ENCODE measurements at places on chromosomes 7 and 10.

GRCh38 chr7:2468227-2468626 lies 8.0 kb downstream of the GRIFIN start:
- no peak for DNase-seq

DNA sequence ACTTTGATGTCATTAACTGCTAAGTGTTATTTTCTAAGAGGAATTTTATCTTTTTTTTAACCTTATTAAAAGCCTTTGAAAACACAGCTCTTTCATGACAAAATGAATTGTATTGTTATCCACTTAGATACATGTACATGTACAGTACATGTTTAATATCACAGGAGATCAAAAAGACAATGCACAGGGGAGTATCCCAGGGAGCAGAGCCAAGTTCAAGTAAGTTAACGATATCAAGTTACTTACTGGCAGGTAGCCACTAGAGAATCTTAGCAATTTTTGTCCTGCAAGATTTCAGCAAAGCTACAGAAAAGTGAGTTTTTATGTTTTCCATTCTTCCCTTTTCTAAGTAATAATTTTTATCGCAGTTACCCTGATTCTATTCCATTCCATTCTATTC lies 33.9 kb upstream of the ARL4A start:
- DNase-seq, result no peak

GRCh38 chr7:77587272-77587671 lies 50.2 kb downstream of the PTPN12 start:
- no peak for DNase-seq

- no peak for DNase-seq
These were observed 66.2 kb downstream of the FAM241B start for GRCh38 chr10:69696073-69696731.

- DNase-seq, result no peak
These were observed 84.2 kb upstream of the AGBL3 start for GRCh38 chr7:134902058-134902457.

- DNase-seq, result no peak
These were observed 5.5 kb downstream of the SGCE start for GRCh38 chr7:94650147-94651051.

All from T-cell (primary cell).